ENCODE measurements at places on chromosomes 7 and 10.

- DNase-seq = no peak
These were observed 143.0 kb downstream of the CUBN start for GRCh38 chr10:16986406-16987205.

DNA sequence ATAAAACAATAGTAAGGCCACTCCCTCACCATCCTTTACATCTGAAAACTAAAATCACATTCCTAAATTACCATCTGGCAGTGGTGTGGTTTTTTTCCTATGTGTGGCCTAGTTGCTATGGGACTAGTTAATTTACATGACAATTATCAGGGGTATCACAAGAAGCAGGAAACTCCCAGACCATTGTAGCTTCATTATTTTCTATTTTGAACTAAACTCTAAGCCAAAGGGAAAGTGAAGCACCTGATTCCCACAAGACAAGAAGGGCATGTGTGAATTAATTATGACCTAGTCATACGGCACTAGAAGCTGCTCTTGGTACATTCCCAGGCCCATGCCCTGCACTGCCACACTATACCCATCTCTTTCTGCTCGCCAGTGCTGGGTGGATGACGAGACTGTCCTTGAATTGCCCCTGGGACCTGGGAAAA is 103.4 kb downstream of the ATXN7L1 start:
- DNase-seq = no peak

DNA sequence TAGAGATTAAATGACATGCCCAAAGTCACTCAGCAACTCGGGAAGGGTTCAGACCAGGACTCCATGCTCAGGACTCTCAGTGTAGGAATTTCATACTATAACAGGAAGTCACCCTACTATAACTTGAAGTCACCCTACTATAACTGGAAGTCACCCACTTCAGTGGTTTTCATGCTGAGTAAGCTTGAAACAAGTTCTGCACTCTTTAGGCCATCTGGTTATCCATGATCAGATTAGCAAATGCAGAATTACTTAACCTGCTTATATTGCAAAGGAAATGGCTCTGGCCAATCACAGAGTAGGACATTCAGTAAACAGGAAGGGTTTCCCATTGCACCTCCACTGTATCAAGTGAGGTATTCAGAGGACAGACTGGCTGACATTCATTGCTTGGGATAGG is 1240.4 kb downstream of the GATA3 start:
- no peak for DNase-seq

DNA sequence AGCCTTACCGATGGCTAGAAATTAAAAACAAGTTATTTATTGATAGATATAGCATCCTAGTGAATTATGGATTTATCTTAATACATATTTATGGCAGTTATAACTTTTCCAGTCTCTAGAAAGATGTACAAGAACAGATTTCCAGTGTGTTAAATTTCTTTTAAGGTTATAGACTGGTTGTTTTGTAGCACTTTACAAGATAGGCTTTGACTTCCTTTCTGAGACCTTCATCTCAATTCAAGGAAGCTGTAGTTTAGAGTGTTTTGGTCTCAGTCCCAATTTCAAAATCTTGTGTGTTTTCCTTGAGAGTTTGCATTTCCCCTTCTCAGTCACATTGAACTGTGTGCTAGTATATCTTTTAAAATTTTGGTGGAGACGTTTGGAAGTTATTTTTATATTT is 30.1 kb downstream of the PLEKHA1 start:
- DNase-seq = no peak

GRCh38 chr7:34758111-34758601 is 100.1 kb downstream of the NPSR1 start:
- no peak for DNase-seq

GRCh38 chr7:94396596-94396995 is 1.9 kb downstream of the COL1A2 start:
- DNase-seq = no peak

DNA sequence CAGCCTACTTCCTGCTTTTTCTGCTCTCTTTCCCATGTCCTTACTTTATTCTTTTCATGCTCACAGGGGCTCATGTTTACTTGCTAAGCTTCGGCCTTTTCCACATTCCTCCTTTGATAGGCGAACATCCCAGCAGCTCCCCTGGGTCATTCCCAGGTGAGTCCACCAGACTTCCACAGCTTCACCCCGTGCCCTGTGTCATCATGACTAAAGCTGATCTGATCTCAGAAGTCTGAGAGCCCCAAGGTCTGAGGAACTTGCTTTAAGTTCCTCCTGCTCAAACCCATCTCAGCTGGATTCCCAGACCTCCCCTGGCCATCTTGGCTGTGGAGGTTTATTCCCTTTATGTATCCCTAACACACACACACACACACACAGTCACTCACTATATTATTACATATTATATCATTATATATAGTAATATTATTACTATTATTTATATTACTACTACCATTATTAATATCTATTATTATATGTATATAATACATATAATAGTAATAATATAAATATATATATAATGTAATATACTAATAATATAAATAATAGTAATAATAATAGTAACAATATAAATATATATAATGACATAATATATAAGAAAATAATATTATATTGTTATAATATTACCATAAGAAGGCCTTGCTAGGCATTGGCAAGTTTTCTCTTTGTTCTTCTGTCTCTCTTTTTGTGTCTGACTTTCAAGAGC is 295.9 kb downstream of the PTEN start:
- no peak for DNase-seq

DNA sequence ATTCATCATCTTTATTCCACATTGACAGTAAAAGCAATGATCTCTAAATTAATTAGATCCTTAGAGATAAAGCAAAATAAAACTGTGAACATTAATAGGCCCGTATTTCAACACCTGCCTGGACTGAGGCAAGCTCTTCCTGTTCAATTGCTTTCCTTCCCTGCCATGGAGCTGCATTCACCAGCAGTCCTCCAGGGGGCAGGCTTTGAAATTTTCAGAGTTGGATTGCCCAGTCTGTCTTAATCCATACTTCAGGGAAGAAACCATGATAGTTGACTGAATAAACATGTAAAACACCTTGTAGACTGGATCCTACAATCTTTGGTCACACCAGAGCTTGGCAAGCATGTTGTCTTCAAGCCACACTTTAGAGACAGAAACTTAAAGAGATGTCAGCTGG is 936.6 kb downstream of the NRG3 start:
- no peak for DNase-seq

DNA sequence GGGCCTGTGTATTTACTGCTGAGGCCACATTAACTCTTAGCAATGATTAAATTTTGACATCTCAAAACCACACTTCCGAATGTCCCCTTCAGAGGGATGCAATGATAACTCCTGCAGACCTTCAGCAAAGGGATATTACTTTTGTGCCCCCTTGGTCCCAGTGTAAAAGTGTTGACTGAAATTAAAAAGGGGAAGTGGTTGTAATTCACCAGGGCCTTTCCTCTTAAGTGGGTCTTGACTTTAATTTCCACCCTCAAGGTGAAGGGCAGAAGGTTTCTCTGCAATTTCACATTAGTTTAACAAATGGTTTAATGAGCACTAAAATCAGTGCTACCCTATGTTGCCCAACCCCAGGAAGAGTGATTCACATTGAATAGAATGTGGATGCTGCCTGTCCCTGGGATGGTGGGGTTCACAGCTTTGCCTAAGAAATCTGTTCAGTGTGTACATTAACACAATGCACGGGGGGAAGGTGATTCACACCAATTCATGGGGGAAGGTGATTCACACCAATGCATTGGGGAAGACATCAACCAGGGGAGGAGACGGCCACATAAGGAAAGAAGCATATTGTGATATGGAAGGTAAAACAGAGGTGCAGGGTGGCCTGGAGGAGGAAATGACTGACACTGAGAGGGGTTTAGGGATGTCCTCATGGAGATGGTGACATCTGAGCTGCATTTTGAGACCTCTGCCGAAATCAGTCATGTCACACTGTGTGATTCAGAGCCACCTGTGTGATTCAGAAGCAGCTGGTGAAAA is 19.4 kb upstream of the TNS3 start:
- DNase-seq = no peak

DNA sequence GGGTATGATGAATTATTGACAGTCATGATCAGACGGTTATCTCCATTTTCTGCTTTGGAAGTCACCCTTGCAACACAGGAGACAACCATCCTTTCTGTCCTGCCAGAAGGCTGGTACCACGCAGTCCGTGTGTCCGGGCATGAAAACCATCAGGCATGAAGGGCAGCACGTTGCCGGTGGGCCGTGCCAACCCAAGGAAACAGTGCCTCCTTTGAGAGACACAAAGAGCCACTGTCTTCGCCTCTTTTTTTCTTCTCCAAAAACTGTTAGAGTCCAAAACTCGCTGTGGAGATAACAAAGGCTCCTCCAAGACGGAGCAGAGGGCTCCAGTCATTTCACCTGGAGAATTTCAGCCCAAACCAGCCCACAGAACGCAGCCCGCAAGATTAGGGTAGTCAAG is 60.4 kb upstream of the ARHGAP21 start:
- DNase-seq = no peak

GRCh38 chr7:157021871-157022680 is 11.6 kb upstream of the MNX1 start:
- DNase-seq = no peak

GRCh38 chr10:103491729-103492364 is 1.7 kb upstream of the NEURL1 start:
- DNase-seq = no peak

- no peak for DNase-seq
These were observed 657.6 kb downstream of the LRMDA start for GRCh38 chr10:76088980-76089379.
